ENCODE measurements at places on chromosomes 6 and 20.

- DNase-seq: no peak
Observed at GRCh38 chr6:125511809-125512396, 210.1 kb upstream of the HDDC2 start.

GRCh38 chr6:137810554-137811120, 56.4 kb upstream of the TNFAIP3 start:
- DNase-seq: no peak

- DNase-seq: no peak
Observed at GRCh38 chr20:9838378-9839295, at the start of gene PAK5. Gene PAK5, minus strand, starts transcription at chr20:9839076. Its CDS starts 194,748 bp downstream, at chr20:9644328.

GRCh38 chr20:50337521-50338466, 147.2 kb downstream of the CEBPB start:
- DNase-seq: no peak

- no peak for DNase-seq
Observed at GRCh38 chr20:36854348-36855240, 21.3 kb upstream of the TLDC2 start.

- DNase-seq: no peak
Observed at GRCh38 chr20:25039697-25040437, 18.1 kb downstream of the ACSS1 start.

DNA sequence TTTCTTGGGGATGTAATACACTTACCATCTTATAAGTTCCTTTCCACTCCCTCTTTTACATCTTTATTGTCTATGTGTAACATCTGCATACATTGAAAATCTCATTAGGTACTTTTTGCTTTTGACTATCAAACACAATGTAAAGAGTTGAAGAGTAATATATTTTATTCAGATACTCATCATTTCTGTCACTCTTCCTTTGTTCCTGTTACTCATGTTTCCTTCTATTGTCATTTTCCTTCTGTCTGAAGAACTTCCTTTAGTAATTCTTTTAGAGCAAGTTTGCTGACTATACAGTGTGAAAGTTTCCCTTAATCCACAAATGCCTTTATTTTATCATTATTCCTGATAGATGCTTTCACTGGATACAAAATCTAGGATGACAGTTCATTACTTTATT, 339.8 kb downstream of the SOX4 start:
- no peak for DNase-seq

All from GM19239 (cell line).